ENCODE measurements at places on chromosomes 2 and 18.

DNA sequence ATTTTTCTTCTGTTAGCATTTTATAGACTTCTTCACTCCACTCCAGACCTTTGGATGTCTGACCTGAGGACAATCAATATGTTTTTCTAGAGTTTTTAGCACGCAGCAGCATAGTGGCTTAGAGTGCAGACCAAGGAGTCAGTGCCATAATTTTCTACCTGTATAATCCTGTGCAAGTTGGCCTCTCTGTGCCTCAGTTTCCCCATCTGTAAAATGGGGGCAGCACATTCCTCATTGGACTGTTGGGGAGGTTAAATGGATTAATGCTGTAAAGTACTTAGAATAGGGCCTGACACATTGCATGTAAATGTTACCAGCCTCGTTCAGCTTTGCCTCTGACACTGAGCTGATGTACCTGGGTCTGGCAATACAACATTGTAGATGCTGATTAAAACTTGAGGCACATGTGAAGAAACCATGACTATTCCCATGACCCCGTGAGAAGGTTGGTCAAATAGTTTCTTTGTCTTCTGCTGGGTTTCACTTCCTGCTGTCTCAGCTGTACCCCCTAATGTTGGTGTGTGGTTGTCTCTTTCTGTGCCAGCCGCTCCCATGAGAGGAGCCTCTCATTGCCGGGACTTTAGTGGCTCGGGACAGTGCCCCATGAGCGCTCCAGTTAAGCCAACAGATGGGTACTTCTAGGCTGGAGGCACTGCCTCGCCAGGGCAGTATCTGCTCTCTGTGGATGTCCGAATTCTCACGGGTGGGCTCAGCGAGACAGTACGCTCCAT, 125.3 kb downstream of the SH3RF3 start:
- no peak for DNase-seq

GRCh38 chr18:36811430-36811829, 17.4 kb downstream of the TPGS2 start:
- DNase-seq = no peak

DNA sequence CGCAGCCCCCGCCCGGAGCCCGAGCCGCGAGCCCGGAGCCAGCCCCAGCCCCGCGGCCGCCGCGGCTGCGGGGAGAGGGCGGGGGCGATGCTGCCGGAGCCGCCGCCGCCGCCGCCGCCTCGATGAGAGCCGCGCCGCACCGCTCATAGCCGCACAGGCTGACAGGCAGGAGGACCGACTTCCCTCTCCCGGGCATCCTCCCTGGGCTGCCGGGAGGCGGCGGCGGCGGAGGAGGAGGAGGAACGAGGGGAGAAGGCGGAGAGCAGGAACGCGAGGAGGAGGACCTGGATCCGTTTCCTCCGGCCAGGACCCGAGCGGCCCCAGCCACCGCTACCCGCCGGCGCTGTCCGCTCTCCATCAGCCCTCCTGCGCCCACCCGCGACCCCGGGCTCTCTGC, 370 bp downstream of the KLHL29 start:
- DNase-seq = no peak

GRCh38 chr18:76980663-76981395, 151.8 kb downstream of the MBP start:
- no peak for DNase-seq

- DNase-seq = no peak
Measured at GRCh38 chr18:3321133-3321812, 59.3 kb downstream of the MYL12B start.

- DNase-seq = no peak
Measured at GRCh38 chr2:70645733-70646419, 92.2 kb upstream of the TGFA start.

- no peak for DNase-seq
Measured at GRCh38 chr18:56109757-56110156, 521.8 kb upstream of the TCF4 start.

DNA sequence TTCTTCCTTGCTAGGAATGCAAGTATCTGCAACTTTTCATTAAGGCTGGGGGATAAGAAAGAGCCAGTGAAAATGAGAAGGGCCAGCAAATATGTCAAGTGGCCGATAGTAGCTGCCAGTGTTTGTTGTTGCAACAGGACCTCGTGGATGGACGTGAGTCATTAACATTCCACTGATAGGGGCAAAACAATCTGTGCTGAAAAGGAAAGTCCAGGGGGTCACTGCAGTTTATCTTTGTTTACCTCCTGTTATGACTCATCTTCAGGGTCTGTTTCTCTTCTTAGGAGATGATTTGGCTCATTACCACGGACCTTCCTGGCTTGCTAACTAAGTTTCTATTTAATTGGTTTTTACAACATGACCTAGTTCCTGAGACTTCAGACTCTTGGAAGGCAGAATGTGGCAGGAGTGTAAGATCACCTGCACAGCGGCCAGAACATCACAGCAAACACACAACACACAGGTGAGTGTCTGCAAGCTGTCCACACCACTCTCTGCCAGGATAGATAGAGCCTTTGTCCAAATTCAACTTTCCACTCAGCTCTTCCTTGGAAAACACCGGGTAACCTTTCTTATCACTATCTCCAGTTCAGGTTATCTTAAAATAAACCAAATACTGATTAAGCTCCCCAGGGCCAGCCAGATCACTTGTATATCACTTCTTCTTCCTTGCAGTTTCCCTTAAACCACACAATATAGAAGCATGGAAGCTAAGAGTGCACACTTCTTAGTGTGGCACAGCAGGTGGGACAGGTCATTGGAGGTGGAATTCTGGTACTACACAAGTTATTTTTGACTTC, 157.5 kb upstream of the LMAN1 start:
- DNase-seq = no peak

- no peak for DNase-seq
Measured at GRCh38 chr2:17558053-17558452, 17.6 kb downstream of the VSNL1 start.

GRCh38 chr2:86186431-86186830, 8.8 kb downstream of the IMMT start:
- no peak for DNase-seq

DNA sequence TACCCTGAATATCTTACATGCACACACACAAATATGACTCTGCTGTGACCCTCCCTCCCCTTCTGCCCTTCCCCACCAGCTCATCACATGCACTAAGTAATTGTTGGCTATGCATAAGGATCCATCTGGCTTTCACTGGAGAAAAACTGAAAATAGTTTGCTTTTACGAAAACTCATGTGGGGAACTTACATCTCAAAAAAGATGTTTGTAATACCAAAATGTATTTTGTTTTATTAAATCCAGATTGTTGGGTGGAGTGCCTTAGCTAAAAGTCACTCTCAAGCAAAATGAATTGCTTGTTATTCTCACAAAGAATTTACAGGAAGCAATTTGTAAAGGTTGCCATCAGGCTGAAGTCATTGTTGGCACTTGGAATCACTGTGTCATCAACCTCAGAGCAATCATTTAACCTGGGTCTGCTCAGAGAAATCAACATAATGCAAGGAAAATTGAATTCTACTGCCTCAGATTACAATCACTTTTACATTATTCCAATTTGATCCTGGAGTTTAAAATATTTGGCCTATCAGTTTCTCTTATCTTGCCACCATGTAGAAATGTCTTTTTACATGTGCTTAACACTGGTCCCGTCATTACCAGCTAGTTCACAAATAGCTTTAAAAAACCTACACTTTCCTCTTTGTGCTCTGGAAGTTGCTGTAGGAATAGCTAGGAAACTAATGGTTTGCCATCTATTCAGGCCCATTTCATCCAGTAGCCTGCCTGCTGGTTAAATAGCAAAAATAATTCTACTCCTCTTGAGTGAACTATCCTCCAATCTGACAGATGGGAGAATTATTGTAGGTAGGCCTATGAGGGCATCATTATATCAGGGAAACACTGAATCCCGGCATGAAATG, 90.3 kb upstream of the TMEM17 start:
- DNase-seq = no peak

GRCh38 chr2:146981921-146982320, 862.9 kb upstream of the ACVR2A start:
- no peak for DNase-seq

DNA sequence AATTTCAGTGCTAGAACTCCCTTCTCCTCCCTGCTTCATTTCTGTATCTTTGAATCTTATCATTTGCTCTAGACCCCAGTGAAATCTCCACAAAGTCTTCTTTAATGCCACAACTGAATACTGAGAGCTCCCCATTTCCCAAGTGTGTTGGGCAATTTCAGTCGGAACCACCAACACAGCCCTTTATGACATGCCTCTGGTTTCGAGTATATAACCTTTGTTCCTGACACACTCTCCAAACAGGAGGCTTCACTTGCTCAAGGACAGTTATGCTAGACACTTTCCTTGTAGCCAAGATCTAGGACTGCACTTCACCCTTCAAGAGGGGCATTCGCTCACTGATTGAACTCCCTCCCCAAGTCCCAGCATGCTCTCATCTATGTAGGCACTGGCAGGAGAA, 18.6 kb upstream of the TTR start:
- no peak for DNase-seq

DNA sequence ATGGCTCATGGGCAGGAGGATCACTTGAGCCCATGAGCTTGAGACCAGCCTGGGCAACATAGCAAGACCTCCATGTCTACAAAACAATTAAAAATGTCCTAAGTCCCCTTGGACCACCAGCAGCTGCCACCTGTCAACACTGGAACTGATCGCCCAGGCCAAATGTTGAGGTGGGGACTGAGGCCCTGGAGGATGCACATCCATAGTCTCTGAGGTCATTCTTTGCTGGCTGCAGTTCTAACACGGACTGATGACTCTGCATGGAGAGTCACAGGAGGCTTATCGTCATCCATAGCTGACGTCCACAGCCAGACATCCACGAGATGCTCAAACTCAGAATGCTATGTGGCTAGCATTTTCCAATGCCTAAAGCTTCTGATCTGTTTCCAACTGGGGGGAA, 151.3 kb downstream of the BCL2 start:
- DNase-seq = no peak

GRCh38 chr2:224563537-224563936, 21.6 kb downstream of the CUL3 start:
- no peak for DNase-seq

DNA sequence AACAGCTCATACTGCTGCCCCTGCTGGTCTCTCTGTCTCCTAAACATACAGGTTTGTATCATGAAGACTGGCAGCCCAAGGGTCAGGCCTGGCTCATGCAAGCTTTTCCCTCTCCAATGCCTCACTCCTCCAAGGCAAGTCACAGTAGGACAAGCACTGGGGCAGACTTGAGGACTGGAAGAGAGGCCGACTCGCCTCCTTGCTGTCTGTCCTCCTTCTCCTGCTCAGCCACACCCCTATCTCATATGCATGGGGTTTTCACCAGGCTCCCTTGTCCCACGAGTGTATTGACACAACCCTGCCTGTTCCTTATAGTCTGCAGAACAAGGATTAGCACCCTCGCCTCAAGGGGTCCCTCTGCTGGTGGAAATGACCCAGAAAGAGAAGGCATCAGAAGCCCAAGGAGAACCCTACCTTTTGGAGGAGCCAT, 223.7 kb downstream of the SOX11 start:
- no peak for DNase-seq

GRCh38 chr2:130807659-130808385, 28.9 kb upstream of the ARHGEF4 start:
- no peak for DNase-seq

GRCh38 chr2:17821535-17822444, 5.5 kb downstream of the MSGN1 start:
- no peak for DNase-seq

DNA sequence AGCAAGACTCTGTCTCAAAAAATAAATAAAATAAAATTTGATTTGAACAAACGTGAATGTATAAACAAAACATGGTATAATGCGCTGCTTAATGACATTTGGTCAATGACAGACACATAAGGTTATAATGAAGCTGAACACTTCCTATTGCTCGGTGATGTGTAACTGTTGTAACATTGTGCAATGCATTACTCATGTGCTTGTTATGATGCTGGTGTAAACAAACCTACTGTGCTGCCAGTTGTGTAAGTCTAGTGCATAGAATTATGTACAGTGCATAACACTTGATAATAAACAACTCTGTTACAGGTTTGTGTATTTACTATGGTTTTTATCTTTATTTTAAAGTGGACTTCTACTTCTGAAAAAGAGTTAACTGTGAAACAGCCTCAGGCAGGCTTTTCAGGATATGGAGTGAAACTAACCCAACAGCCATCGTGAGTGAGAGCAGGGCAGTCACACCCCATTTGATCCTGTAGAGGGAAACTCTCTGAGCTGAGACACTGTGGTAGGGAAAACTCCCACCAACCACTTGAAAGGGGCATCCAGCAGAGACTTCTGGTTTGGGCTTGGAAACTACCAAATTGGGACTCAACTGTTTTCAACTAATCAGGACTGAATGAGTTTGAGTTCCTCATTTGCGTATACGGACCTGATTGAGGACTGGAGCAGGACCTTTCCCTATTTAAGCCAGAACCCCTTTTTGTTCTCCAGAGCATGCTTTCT, 8.7 kb upstream of the RPRD1A start:
- DNase-seq = no peak

GRCh38 chr2:39871291-39871761, 92.3 kb upstream of the THUMPD2 start:
- DNase-seq = no peak

GRCh38 chr18:47560723-47561715, 309.6 kb upstream of the SKOR2 start:
- no peak for DNase-seq

DNA sequence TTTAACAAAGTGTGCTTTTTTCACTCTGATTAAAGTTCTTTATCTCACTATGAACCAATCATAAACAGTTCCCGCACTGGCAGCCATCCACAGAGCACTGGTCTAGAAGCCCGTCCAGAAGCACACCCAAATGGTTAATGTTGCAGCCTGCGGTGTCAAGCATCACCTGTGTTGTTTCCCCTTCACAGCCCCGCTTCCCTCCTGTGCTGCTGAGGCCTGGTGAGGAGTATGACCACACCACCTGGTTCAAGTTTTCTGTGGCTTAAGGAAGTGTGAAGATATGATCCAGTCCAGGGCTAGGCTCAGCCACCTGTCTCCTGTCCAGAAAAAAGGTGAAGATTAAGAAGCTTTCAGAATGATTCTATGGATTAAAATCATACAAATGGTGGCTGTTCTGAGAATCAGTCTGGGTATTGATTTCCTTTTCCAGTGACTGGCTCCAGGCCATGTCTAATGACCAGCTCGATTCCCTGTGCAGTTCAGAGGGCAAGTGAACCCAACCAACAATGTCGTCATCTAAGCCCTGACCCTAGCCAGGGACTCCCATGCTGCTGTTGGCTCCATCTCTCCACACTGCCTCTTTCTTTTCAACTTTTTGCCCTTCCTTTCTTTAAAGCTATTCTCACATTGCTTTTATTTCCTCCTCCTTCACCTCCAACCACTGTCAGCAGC, 17.7 kb downstream of the SRSF7 start:
- no peak for DNase-seq

- no peak for DNase-seq
Measured at GRCh38 chr18:57081899-57082298, 65.0 kb upstream of the BOD1L2 start.
